ENCODE measurements at places on chromosomes 16 and 17.

DNA sequence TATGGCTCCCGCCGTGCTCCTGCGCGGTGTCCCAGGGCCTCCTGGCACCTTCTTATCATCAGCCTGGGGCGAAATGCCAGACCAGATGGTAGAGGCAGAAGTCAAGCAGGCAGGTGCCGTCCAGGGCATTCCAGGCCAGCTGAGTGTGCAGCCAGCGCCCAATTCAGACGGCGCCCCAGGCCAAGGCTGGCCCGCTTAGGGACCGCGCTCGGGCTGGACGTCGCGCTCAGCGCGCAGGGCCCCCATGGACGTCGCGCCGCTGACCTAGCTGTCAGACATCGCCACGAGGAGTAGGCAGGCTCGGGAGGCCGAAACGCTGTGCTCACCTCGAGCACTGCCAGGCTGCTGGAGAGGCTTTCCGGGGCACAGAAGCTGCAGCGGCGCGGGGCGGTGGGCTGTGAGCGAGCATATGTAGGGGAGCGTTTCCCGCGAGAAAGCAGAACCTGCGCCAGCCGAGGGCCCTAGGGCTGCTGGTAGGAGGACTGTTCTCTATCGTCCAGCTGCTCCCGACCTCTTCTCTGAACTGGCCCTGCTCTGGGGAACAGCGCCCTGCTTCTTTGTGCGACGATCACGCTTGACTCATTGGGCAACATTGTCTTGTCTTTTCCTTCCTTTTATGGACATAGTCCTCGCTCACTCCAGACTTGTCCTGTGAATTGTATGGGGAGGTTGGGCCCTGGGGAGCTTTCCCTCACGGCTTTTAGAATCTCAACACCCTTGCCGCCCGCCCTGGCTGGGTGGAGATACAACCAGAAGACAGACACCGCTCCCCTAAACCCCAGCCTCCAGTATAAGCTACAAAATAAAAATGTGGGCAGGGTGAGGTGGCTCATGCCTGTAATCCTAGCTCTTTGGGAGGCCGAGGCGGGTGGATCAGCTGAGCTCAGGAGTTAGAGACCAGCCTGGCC is 8.4 kb upstream of the CA4 start:
- H3K4me3 ChIP-seq = peak overlapping the region; percentile 56
- peaks cover 96% of the 10 kb centered on the region for H3K27me3 ChIP-seq
- no peak for DNase-seq
- no peak overlapping the region for H3K27ac ChIP-seq
- H3K36me3 ChIP-seq = no peaks in the 10 kb centered on the region

GRCh38 chr16:9268446-9268845 is 177.0 kb downstream of the HAPSTR1 start:
- no peak overlapping the region for H3K4me3 ChIP-seq
- peaks cover 31% of the 10 kb centered on the region for H3K27me3 ChIP-seq
- H3K27ac ChIP-seq = no peak overlapping the region
- no peak for DNase-seq
- H3K4me1 ChIP-seq = peaks cover 2% of the 10 kb centered on the region

DNA sequence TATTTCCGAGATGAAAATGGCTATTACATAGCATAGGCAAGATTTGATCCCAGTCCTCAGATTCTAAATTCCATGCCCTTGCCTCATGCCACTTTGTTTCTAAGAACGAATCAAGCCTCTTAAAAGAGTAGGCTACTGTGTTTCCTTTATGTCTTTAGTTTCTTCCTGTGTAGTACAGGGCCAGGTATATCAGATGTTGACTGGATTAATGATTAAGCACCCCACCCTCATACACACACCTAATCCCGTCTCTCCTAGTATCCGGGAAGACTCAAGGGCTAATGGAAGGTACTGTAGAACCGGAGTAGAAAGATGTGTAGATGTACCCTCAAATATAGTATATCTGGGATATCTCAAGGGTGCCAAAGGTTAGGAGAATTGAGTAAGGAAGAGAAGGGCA is 6.7 kb downstream of the TOM1L1 start:
- H3K36me3 ChIP-seq = peaks cover 39% of the 10 kb centered on the region
- peaks cover 7% of the 10 kb centered on the region for H3K4me1 ChIP-seq
- no peaks in the 10 kb centered on the region for H3K27me3 ChIP-seq
- no peak overlapping the region for H3K4me3 ChIP-seq

DNA sequence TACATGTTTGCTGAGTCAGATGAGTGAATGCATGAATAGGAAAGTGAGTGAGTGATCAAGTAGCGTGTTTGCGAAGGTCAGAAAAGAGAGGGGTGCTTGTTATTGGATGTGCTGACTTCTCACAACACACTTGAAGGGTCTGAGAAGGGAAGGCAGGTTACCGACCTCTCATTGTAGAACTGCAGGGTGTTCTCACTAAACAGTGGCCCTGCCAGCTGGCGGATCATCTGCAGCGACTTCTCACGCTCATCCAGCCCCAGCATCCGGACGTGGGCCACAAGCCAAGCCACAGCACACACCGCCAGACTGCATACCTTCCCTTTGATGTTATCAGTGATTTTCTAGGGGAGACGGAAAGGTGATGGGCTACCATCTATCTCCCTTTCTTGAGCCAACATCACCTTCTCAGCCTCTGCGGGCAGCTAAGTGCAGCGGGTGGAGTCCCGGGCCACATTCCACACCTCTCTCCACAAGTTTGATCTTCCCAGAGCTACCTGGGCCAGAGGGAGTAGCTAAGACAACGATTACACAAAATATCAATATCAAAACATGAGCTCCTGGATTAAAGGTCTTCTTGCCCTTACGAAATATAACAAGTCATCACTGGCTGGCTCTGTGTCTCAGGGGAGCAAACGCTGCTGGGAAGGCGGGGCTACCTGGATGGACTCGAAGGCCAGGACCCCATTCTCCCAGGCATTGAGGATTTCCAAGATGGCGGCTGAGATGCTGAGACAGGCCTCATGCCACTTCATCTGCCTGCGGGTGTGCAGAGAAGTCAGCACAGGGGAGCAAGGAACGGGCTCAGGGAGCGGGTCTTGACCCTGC is 11.0 kb downstream of the CSF3 start:
- H3K27me3 ChIP-seq = no peaks in the 10 kb centered on the region
- H3K27ac ChIP-seq = no peak overlapping the region
- H3K36me3 ChIP-seq = peaks cover 17% of the 10 kb centered on the region
- no peaks in the 10 kb centered on the region for H3K4me1 ChIP-seq
- no peak overlapping the region for H3K4me3 ChIP-seq

GRCh38 chr17:50203086-50203485 is 1.7 kb upstream of the COL1A1 start:
- no peak overlapping the region for H3K27ac ChIP-seq
- H3K4me1 ChIP-seq = peaks cover 57% of the 10 kb centered on the region
- H3K36me3 ChIP-seq = no peaks in the 10 kb centered on the region
- peaks cover 61% of the 10 kb centered on the region for H3K27me3 ChIP-seq

All from neural crest cell (in vitro differentiated cells).